CD4-positive, alpha-beta T cell treated with Interleukin-10 for 1 hour (primary cell): ENCODE measurements at places on chromosomes 4 and X.
A peak's percentile ranks its signal among the peaks of the same experiment; 100 is the strongest.

- no peak for DNase-seq
Measured at GRCh38 chrX:53449632-53450031, 15.5 kb upstream of the HSD17B10 start.

- DNase-seq: peak; percentile 16
Measured at GRCh38 chrX:23783589-23784469, 856 bp downstream of the SAT1 start.

DNA sequence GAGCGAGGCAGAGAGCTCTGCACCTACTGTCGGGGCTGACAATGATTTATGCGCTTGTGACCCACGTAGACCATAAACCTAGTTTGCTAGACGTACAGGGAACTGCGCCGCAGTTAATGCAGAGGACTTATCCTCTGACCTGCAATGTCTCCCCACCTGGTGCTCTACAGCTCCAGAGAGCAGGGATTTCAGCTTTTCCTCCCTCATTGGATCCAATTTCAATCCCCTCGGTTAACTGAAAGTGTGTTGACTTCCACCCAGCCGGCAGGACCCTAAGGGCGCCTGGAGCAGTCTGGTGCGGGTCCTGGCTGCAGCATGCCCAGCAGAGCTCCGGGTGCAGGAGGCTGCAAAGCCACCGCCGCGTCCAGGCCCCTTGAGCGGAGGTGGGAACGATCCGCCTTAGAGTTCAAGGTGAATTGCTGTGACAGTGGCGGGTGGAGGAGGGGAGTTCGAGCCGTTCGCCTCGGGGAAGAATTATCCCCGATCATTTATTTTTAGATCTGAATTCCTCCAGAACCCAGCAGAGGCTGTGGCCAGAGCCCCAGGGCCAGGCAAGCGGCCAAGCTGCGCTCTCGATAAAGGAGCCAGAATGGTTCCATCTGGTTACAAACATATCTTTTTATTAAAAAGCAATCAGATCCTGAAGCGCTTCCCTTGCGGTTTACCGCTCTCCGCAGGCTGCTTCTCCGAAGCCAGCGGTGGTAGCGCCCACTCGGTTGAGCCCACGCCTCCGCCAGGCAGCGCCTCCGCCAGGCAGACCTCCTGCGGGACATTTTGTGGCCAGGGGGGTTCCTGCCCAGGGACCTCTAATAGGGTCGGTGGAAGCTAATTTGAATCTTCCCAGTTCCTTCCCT lies 66.0 kb downstream of the FBXO8 start:
- peak; percentile 17 for DNase-seq

- peak; percentile 47 for DNase-seq
Measured at GRCh38 chrX:3711331-3711917, 2.0 kb downstream of the PRKX start.

DNA sequence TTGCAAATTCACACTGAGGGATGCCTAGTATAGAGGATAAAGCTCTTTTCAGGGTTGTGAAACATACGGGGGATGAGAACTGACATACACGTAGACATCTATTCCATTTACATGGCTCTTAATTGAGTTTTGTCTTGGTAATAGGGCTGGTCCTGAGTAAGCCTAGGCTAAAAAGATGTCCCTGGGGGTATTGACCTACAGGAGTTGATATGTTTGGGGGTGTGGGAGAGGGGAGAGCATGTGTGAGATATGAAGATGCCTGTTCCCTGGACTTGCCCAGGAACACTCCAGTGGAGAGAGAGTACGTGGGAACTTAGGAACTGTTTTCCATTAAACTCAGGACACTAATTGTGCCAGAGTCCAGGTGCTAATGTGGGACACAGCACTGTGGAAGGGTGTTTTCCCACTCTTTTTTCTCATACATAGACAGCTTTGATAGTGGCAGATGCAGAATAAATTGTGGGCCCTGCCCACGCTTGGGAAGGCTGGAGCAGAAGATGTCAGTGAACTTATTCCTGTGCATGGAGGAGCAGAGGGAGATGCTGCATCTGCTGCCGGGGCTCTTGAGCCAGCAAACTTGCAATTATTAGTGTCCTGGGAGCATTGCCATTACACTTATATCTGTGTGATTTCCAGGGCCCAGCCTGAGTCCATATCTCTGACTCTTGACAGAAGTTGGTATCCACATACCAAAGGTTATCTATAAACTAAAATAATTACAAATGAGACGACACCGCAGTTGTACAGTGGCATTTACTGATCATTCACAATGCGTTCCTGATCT lies 20.7 kb downstream of the SYNPO2 start:
- DNase-seq: no peak

GRCh38 chrX:150234126-150234525 lies 129.0 kb upstream of the MAMLD1 start:
- DNase-seq: no peak

GRCh38 chrX:118644378-118644777 lies 83.0 kb upstream of the IL13RA1 start:
- no peak for DNase-seq

- DNase-seq: no peak
Measured at GRCh38 chrX:33725535-33726210, 406.4 kb downstream of the FAM47A start.

GRCh38 chr4:176988226-176988625 lies 195.5 kb upstream of the VEGFC start:
- no peak for DNase-seq

DNA sequence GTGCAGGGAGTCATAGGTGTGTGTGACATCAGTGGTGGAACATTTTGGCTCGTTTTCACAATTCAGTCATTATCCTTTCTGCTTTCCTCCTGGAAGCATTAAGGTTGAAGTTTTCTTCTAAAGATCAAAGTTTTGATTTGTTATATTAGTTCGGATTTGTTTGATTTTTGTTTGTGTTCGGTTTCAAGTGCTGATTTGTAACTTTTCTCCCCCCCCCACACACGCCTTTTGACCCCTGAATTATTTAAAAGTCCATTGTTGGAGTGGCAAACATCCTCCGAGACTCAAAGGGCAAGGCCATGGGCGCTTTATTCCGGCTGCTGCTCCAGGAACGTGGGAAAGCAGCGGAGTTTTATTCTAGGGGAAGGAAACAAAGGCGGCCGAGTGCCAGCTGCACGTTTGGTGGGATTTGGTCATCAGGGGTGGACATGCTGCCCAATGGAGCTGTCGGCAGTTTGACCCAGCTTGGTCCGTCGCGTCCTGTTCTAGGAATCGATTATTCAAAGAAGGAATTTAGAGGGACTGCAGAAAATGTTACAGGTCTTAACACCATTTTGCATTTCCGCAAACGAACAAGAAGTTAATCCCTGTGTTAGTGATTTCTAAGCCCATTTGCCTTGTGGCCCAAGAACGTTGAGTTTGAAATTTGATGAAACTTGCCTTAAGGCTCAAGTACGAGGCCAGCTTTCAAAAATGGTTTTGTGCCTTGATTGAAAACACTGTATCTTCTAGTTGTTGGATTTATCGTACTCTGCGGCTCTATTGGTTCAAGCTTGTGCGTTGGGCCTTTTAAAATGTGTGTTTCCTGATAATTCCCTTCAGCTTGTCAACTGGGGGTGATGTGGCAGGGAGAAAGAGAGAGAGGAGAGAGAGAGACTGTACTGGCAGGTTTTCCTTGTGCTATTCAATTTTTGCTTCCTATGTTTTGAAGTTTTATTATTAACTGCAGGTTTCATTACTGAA lies 565 bp upstream of the ZNF41 start:
- no peak for DNase-seq

GRCh38 chr4:123166023-123166422 lies 230.6 kb upstream of the SPRY1 start:
- no peak for DNase-seq
